ENCODE measurements at places on chromosomes 3 and 15. TPM values are rescaled to one million over a fixed set of nuclear protein-coding genes. Genes with fewer than 3 reads are reported as not detected.

DNA sequence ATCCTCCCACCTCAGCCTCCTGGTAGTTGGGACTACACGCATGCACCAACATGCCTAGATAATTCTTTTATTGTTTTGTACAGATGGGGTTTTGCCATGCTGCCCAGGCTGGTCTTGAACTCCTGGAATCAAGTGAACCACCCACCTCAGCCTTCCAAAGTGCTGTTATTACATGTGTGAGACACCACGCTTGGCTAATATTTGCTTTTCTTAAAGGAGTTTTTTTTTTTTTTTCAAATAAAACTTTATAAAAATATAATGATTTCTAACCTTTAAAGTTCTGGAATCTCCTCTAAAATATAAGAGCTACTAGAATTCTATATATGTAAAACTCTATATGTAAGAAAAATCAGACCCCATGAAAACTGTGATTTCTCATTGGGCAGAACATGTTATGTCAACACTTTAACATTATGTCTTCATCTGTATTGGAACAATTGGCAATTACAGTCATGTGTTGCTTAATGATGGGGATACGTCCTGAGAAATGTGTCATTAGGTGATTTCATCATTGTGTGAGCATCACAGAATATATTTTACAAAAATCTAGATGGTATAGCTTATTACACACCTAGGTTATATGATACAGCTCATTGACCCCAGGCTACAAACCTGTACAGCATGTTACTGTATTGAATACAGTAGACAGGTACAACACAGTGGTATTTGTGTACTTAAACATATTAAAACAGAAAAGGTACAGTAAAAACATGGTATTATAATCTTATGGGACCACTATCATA, 377.0 kb downstream of the PLCL2 start:
- DNase-seq, result no peak

GRCh38 chr15:68764090-68764489, 56.6 kb downstream of the ANP32A start:
- DNase-seq, result no peak

Gene SPATA12
- total RNA-seq, result not detected

DNA sequence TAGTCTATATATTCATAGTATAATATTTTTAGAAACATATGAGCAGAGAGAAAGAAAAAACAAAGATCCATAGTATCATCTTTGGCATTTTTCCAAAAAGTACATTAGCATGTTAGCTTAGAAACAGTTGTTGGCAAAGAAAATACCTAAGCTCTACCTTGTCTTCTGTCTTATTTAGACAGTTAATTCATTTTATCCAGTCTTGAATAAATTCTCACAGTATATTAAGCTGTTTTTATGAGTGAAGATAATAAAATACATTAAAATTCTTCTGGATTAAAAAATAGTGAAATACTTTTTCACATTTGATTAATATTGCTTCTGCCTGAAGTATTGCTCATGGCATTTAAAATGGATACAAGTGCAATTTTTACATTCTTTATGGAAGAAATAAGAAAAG, 145.2 kb downstream of the ZIC1 start:
- DNase-seq, result no peak

- DNase-seq, result no peak
Observed at GRCh38 chr3:155890671-155891190, 20.3 kb downstream of the GMPS start.

DNA sequence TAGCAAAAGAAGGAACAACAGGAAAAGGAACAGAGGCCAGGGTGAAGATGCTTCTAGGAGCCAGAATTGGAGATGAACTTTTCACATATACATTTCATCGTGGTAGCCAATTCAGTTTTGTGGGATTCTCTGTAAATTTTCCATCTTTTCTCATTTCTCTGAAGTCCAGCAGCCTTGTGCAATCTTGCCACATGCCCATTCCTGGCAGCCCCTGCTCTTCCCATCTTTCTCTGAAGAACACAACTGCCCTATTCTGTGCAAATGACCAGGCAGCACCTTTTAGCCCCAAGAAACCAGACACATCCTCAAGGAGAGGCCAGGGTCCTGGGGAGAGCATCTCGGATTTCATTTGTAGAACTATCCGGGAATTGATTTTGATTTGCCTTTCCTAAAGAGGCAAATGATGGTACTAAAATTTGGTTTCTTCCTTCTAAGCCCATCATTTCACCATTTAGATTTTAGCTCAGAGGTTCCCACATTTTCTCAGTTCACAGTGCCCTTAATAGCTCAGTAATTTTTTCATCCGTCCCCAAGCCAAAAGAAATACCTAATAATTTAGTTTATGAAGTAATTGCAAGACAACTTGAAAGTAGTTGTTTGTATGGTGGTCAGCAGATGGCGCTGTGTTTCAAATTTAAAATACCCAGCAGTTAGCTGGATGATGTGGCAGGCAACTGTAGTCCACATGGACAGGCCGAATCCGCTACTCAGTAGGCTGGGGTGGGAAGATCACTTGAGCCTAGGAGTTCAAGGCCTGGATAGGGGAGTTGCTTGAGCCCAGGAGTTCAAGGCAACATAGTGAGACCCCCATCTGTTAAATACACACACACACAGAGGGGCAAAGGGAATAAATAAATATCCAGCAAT, 61.3 kb upstream of the ACKR4 start:
- DNase-seq, result peak; percentile 44

GRCh38 chr15:31091481-31091880, 10.0 kb downstream of the TRPM1 start:
- no peak for DNase-seq

Gene KNL1
- 0.51 TPM for total RNA-seq

DNA sequence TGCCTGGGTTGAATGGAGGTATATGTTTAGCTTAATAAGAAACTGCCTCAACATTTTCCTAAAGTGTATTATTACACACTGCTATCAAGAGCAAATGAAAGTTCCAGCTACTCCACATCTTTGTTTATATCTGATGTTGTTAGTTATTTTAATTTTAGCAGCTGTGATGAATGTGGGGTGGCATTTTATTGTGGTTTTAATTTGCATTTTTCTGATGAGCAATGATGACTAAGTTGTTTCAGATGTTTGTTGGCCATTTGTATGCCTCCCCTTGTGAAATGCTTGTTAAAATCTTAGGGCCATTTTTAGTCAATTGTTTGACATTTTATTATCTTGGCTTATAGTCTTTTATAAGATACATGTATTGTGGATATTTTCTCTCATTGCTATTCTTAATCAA, 260.4 kb upstream of the SLCO3A1 start:
- no peak for DNase-seq

Gene HYAL1
- 66.5 TPM for total RNA-seq

GRCh38 chr3:9876991-9877390, 3.1 kb downstream of the CIDEC start:
- no peak for DNase-seq

GRCh38 chr3:135757421-135757820, 208.1 kb upstream of the PPP2R3A start:
- DNase-seq, result no peak

- DNase-seq, result no peak
Observed at GRCh38 chr3:53775834-53776251, 70.4 kb downstream of the CHDH start.

Gene MAP6D1
- 3.0 TPM for total RNA-seq

Gene ERC2
- 0.81 TPM for total RNA-seq

GRCh38 chr3:51393564-51393963, 2.5 kb downstream of the RBM15B start:
- no peak for DNase-seq

DNA sequence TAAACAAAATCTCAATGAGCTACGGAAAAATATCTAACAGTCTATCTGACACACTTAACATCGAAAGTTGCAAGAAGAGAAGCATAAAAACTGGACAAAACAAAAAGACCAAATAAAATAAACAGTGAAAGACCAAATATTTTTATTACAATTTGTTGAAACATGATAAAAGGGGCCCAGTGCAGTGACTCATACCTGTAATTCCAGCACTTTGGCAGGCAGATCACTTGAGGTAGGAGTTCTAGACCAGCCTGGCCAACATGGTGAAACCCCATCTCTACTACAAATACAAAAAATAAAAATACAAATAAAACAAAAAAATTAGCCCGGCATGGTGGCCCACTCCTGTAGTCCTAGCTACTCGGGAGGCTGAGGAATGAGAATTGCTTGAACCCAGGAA, 914.0 kb upstream of the ALCAM start:
- no peak for DNase-seq

- DNase-seq, result no peak
Observed at GRCh38 chr15:89192766-89193165, 28.6 kb downstream of the RLBP1 start.

Measured in Right ventricle myocardium superior (tissue), 1 donor.